ENCODE measurements at places on chromosomes 16 and 17.

GRCh38 chr16:89969741-89970410 is 21.3 kb downstream of the DEF8 start:
- no peak for DNase-seq

DNA sequence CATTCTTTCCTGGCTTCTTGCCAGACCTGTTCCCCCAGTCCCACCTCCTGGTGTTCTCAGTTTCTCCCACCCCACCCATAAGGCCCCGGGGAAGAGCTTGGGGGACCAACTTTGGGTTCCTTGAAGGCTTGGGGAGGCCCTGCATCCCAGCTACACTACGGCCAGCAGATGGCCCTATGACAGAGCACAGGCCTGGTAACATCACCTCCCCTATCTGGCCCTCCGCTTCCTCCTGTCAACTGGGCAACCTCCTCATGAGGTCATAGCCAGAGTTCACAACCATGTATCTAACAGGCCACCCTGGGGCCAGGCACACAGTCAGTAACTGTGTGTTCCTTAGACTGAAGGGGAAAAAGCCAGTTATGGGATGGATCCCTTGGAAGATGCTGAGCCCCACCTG is 31.4 kb downstream of the MYO15A start:
- DNase-seq = no peak

GRCh38 chr16:86524029-86524428 is 13.7 kb downstream of the FOXF1 start:
- DNase-seq = no peak

GRCh38 chr16:71568551-71568950 is 8.3 kb downstream of the TAT start:
- no peak for DNase-seq

DNA sequence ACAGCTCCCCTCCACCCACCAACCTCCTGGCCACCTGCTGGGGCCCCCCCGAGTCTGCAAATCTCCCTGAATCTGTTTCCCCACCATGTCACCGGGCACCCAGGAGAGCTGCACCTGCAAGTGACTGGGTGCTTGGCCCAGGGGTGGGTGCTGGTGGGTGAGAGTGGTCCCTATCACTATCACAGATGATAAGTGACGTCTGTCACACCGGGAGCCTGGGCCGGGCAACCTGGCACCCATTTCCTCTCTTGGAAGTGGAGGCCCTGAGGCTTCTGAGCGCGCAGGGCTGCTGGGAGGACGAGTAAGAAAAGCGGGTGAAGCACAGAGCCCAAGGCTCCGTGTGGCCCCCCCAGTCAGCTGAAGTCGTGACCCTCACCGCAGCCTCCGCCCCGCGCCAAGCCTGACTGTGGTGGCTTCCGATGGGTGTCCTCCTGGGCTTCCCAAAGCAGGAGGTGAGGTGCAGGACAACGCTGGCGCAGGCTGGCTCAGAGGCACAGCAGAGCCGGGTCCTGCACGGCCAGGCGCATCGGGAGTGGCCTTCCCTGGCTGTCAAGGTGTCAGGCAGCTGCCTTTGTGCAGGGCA is 21.0 kb upstream of the ACSF3 start:
- DNase-seq = no peak

GRCh38 chr17:63647936-63648335 is 25.7 kb downstream of the MAP3K3 start:
- DNase-seq = no peak

DNA sequence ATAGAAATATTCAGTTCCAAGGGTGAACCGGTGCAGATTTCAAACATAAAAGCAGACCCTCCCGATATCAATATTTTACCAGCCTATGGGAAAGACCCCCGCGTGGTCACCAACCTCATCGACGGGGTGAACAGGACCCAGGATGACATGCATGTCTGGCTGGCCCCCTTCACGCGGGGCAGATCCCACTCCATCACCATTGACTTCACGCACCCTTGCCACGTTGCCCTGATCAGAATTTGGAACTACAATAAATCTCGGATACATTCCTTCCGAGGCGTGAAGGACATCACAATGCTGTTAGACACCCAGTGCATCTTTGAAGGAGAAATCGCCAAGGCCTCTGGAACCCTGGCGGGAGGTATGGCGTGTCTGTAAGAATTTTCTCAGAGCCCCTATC is 200.0 kb downstream of the KATNIP start:
- DNase-seq = no peak

DNA sequence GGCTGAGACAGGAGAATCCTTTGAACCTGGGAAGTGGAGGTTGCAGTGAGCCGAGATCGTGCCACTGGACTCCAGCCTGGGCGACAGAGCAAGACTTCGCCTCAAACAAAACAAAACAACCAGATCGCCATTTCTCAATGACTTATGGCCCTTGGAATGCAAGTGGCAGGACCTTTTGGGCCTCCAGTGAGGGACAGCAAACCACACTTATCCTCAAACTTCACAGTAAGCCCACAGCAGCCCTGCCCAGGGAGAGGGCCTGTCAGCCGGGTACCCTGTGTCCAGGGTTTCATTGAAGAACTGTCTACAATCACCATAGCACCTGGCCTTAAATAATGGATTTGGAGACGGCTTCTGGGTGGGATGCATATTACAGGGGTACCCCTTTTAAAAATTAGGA is 11.7 kb downstream of the TRAF4 start:
- DNase-seq = no peak

DNA sequence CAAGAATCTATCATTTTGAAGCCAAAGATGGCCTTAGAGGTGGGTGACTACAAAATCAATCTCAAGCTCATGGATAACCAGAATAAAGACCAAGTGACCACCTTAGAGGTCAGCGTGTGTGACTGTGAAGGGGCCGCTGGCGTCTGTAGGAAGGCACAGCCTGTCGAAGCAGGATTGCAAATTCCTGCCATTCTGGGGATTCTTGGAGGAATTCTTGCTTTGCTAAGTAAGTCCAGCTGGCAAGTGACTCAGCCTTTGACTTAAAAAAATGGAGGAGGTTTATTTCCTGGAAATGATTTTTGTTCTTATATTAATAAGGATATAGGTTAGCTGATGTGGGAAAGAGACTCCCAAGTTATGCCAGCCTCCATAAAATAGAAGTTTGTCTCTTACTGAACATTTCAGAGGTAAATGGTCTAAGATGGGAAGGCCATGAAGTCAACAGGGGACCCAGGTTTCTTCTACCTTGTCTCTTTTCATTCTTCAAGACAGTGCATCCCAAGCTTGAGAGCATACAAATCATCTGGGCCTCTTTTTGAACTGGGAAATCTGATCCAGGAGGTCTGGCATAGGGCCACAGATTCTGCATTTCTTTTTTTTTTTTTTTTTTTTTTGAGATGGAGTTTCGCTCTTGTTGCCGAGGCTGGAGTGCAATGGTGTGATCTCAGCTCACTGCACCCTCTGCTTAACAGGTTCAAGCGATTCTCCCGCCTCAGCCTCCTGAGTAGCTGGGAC is 19.8 kb upstream of the TANGO6 start:
- no peak for DNase-seq

- no peak for DNase-seq
These were observed 124.5 kb upstream of the CCL2 start for GRCh38 chr17:34130544-34130943.

DNA sequence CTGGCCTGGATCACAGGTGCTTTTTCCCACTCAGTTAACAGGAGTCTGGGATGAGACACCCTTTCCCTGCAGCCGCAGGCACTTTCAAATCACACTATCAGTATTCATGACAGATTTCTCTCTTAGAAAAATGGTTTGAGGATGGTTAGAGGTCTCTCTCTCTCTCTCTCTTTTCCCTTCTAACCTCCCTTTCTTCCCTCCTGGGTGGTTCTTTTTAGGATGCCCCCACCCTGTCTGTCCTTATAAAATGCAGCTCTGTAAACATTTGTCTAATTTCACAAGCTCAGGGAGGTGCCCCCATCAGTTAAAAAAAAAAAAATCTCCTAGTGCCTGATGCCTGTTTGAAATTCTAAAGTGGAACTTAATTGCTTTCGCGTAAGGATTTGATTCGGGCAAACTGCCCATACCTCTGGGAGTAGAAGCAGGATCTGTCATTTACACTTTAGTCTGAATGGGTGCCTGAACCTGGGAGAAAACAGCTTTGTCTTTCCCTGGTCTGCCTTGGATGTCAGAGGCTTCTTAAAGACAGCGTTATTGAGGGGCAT is 158.8 kb downstream of the CCDC182 start:
- DNase-seq = no peak

GRCh38 chr17:81942167-81942553 is 4.9 kb downstream of the MYADML2 start:
- DNase-seq = no peak

GRCh38 chr17:78592991-78593329 is 15.8 kb upstream of the DNAH17 start:
- no peak for DNase-seq

GRCh38 chr16:2023092-2024031 is 3.3 kb upstream of the NHERF2 start:
- peak; percentile 90 for DNase-seq

DNA sequence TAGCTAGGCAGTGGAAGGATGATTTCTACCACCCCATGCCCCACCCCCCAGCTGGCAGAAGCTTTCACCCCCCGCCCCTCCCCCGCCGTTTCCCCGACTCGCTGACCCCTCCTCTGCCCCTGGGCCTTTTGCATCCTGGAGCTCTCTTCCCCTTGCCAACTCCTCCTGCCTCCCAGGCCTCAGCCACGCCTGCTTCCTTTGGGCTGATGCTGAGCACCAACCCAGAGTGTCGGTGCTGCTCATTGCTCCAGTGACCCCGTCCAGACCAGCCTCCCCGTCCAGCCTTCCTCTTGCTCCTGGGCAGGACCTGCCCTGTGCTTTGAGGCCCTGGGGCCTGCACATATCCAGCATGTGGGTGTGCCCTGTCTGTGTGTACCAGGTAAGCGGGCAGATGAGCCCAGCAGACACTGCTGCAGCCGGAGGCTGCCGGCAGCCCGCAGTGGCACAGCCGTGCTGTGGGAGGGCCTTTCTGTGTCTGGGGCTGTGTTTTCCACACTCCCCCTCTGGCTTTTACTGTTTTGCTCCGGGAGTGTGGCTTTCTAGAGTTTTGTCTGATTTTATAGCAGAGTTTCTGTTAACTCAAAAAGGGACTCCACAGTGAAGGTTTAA is 72.9 kb downstream of the JPH3 start:
- no peak for DNase-seq

GRCh38 chr16:65697521-65697920 is 575.7 kb upstream of the CDH11 start:
- DNase-seq = no peak

- DNase-seq = no peak
These were observed 16.3 kb downstream of the FAM117A start for GRCh38 chr17:49747632-49748031.

All from stimulated activated CD4-positive, alpha-beta T cell treated with anti-CD3 and anti-CD28 coated beads, Interleukin-4, amount 100 ng/mL, for 4 hours (primary cell).